Coronary artery (tissue), 2 donors: ENCODE measurements at places on chromosomes 16 and 17.

DNA sequence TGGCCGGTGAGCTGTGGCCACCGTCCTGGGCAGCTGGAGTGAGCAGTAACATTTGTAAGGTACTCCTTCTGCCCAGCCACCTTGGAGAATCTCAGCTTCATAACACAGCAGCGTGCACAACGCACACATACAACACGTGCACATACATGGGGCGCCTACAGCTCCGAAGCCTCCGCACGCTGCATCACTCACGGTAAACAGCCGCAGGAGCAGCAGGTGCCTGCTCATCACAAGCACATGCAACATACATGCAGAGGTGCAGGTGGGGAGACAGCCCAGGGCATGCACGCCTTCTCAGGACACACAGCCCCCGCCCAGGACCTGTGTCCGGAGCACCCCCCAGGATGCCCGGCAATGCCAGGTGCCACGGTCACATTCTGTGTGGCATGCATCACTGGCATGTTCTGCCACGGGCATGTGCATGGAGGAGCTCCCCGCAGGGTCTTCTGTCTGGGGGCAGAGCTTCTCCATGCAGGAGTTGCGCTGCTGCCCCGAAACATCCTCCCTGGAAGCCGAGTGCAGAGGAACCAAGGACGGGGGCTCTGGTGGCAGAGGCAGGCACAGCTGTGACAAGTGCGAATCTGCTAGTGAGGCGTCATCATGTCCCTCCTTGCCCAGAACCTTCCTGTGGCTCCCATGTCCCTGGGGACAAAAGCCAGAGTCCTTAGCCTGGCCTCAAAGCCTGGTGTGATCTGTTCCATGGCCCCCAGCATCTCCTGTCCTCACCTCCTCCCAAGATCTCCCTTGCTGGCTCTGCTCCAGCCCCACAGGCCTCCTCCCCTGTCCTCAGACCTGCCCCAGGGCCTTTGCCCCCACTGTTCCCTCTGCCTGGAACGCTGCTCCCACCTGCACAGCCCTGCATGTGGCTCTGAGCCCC is 184.0 kb upstream of the GSE1 start:
- no peak for DNase-seq

GRCh38 chr16:27670071-27670810 is 120.3 kb downstream of the KATNIP start:
- DNase-seq = no peak

GRCh38 chr17:2418572-2418971 is 17.7 kb upstream of the MNT start:
- DNase-seq = no peak

DNA sequence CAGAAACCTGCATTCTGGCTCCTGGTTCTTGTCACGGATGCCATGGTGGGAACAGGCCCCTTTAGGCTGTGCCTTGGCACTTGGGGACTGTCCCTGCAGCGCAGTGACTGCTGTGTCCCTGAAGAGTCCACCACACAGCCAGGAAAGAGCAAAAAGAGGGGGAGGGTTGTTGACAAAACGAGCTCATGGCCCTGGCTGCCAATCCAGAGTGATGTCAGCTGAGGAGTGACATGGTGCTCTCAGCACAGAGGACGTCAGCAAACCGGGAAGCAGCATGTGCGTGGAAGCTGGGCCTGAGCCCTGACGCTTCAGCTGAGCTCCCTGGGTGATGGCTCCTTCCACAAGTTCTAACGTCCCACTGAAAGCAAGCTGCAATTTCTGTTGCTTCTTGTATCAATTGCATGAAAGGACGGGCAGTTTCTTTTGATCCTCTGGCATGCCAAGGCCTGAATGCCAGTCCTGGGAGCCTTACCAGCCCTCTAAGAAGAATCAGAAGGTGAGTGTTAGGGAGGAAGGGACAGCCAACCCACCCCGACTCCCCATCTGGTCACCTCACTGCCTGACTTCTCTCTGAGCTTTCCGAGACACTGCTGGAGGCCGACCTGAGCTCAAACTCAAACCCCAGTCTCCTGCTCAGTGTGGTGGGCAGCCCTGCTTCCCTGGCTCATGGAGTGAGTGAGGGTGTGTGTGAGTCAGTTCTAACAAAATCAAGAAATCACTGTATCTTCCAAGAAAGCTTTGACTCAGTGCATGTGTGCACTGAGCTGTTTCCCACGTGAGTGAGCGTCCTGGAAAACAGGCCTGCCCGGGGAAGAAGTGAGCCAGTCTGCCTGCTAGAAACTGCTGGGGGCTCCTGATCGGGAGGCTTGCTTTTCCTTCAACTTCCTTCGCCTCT is 14.7 kb upstream of the WNT3 start:
- DNase-seq = no peak

- no peak for DNase-seq
Measured at GRCh38 chr17:27380551-27380950, 75.7 kb upstream of the KSR1 start.

DNA sequence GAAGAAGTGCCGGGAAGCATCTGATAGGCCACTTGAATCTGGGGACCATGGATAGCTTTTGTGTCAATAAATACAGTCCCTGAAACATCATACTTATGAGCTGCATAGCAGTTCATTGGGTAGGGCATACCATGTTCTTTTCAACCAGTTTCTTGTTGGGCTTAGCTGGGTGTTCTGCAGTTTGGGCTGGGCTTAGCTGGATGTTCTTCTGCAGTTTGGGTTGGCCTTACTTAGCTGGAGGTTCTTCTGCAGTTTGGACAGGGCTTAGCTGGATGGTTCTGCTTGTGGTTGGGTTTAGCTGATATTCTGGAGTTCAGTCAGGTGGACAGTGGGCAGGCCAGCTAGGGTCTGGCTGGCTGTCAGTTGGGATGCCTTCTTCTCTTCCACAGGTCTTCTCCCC is 52.1 kb downstream of the LCMT1 start:
- DNase-seq = no peak

GRCh38 chr16:70696952-70697593 is 11.2 kb upstream of the MTSS2 start:
- no peak for DNase-seq

GRCh38 chr17:48215583-48216139 is 108.1 kb downstream of the SNX11 start:
- no peak for DNase-seq

- no peak for DNase-seq
Measured at GRCh38 chr17:59600169-59600568, 19.5 kb upstream of the CLTC start.

- DNase-seq = no peak
Measured at GRCh38 chr16:25716186-25716585, 24.4 kb downstream of the HS3ST4 start.

DNA sequence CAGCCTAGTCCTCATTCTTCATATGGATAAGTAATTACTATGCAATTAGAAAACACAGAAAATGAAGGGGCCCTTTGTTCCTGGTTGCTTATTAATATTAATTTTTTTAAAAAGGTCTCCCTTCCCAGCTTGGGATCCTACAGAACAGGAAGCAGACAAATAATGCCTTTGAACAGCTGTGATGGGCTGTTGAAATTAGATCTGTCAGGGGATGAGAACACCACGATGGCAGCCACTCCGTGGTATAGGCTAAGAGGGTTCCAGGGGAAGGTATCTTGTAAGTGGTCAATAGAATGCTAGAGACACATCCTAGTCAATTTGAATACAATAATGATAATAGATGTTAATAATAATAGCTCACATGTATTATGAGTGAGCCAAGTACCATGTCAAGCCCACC is 83.1 kb downstream of the CCDC182 start:
- DNase-seq = no peak
